Cortex of kidney (tissue), 1 donor: ENCODE measurements at places on chromosomes 1 and 21.

DNA sequence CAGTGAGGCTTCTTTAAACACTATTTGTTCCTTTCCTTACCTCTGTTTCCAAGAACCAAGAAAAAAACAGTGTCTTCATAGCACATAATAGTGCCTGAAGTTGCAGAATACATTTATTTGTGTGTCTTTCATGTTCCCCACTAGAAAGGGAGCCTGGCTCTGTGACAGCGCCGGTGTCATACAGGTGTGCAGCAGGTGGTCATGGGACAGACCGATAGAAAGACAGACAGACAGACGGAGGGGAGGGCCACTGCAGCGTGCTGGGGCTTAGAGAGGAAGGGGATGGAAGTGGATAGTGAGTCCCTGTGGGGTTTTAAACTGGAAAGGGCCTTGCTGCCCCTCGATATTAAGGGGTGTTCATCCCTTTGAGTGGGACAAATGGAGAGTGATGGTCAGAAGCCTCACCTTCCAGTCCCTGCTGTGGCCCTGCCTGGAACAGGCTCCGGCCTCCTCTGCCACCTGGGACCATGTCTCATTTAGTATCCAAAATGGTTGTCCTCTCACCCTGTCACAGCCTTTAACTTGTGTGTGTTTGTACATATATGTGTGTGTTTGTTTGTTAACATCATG lies 152.9 kb downstream of the PGBD5 start:
- no peak for DNase-seq

DNA sequence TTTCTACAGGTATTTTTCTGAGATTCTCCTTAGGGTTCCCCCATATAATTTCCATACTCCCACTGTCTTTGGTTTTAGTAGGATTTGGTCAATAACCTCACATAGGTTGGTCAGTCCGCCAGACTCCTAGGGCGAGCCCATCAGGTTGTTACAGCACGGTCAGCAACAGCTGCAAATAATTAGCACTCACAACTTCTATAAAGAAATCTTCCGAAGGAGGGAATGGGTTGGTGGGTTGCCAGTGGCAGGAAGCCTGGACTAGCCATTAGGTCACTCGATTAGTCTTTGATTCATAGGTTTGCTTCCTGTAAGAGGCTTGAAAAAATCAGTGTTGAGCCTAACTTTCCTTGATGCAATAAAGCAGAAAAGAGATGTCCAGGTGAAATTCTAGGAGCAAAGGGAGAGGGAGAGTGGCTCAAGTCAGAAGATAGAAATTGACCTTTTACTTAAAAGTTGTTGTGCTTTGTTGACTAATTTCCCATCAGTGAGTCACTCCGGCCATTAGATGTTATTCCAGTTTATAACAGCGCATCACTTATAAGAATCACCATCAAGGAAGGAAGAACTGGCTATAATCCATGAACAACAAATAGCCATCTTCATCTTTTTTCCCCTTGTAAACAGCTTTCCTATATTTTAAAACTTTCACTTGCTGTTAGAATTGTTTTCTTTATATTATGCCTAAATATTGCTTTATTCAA lies 88.3 kb downstream of the TPR start:
- DNase-seq, result no peak

DNA sequence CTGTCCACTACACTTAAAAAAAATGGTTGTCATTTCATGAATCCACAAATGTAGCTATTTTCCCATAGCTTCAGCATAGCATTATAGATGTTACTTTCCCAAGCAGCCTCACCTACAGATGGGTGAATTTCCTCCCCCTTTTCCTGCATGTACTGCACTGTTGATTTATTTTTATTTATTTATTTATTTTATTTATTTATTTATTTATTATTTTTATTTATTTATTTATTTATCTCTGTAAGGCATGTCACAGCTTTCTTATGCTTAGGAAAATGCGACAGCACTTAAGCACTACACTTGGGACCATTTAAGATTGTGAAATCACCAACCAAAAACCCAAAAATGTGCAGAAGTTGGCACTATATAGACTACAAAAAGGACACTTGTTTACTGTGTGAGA lies 4.9 kb downstream of the CD1A start:
- no peak for DNase-seq

DNA sequence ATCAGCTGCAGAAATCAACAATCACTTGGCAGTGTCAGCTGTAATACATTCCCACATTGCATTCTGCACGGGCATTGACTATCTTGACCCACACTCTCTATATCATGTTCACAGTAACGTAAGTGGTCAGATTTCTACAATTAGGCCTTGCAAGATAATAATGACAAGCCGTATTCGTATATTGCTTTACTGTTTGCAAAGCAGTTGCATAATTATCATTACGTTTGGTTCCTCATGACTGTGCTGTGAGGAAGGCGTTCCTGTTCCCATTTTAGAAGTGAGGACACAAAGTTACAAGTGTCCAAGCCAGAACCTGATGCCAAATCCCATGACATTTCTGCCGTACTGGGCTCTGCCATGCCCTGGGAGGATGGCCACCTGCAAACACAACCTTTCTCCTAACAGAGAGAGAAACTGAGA lies 53.5 kb upstream of the TARBP1 start:
- DNase-seq, result no peak

- no peak for DNase-seq
Observed at GRCh38 chr1:36269408-36269838, 36.7 kb upstream of the SH3D21 start.

DNA sequence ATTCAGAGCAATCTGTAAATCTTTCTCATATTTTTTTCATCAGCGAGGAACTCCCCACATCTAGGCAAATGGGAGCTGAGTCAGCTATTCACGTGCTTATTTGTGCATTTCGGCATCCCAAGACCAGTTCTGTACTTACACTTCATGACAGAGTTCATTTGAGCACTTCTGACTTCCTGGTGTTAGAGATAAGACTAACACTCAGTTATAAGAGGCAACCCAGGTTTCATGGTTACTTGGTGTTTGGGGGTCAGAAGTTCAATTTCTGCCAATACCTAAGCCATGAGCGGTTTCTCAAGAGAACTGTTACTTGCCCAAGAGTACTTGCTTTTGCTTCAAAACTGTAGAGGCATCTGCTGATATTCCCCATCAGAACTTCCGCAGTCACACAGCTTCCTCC lies 24.1 kb upstream of the DESI2 start:
- DNase-seq, result no peak

DNA sequence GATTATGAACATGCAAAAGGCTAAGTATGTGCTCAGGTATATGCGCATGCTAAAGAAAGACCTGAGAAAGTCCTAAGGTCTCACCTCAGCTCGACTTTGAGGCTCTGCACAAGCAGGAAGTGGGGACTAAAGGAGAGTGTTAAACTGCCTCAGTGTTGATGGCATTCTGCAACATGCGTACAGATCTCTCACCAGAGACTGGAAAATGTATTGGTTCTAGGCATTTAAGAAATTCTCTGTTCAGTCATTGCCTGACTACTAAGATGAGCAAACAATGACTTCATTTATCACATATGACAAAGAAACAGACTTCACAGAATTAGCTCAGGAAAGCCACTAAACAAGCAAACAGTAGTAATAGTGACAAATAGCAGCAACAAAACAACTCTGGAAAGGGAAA lies 90.8 kb downstream of the USH2A start:
- DNase-seq, result no peak

- DNase-seq, result no peak
Observed at GRCh38 chr1:206579747-206580437, 32.4 kb downstream of the EIF2D start.

GRCh38 chr1:151998611-151999362 lies 5.1 kb upstream of the S100A10 start:
- DNase-seq, result no peak

- no peak for DNase-seq
Observed at GRCh38 chr1:182122256-182122912, 60.9 kb upstream of the ZNF648 start.

DNA sequence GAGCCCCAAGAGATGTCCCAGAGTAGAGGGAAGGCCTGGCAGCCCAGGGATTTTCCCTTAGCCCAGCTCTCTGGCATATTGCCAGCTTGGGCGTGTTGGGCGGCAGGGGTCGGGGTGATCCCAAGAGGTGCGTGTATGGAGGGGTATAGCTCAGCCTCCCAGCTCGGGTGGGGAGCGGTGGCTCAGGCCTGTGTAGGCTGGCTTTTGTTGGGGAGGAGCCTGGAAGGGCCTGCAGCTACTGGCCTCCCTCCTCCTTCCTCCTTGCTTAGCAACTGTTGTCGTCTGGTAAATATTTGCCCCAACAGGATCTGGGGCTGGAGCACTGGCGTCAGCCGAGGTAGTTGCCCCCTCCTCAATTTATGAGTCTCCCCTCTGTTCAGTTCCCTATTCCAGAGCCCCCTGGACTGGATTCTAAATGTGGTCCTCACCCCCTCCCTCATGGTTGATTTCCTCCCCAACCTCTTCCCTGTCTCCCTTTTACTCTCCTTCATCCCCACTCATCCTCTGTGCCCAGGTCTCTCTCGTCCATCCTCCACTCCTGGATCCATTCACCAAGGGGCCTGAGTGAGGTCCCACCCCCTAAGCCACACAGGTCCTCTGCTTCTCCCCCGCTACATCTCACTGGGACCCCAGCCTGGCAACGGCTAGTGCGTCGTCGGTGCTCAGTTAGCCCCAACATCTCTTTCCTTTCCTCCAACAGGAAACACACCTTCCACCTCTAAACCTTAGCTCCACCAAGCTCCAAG lies 10.3 kb upstream of the LMNA start:
- DNase-seq, result no peak

DNA sequence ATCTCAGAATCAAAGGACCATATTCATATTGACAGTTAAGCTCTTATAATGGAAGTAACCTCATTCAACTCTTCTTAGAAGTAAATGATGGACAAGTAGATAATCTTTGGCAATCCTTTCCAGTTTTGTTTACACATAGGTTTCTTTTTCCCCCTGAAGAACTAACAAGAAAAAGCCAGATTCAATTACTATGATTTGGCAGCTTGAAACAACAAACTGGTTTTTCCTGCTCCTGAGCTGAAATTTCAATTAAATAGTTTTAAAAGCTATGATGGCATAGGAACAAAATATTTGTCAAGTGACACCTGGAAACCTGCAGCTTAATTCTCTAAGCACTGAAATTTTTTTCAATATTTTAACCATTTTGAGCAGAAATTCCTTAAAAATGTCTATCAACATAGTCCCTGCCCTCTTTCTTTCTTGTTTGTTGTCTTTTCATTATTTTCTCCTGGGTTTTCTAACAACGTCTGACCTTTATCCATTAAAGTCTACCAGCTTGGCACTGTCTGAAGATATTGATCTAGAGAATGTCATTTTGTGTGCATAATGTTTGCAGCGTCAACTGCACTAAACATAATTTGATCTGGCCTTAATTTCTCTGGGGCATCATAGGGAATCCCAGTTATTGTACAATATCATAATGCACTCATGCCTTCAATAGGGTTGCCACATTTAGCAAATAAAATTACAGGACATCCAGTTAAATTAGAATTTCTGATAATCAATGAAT lies 4.0 kb upstream of the SLC35A3 start:
- DNase-seq, result no peak

DNA sequence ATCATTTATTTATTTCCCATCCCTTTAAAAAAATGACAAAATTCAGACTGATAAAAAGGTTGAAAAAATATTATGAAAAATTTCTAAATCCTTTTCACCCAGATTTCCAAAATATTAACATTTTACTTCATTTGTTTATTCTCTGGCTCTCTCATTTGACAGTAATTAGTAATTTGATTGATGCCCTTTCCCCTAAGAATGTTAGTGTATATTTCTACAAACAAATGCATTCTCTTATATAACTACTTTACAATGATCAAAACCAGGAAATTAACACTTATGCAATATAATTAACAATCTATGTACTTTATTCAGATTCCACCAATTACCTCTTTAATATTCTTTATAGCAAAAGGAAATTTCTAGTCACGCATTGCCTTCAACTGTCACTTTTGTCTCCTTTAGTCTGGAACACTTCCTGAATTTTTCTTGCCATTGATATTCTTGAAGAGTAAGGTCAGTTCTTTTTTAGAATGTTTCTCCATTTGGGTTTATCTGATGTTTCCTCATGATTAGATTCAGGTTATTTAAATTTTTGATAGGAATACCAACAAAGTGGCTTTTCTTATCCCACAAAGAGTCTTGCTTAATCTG lies 3.9 kb downstream of the CD53 start:
- DNase-seq, result no peak

DNA sequence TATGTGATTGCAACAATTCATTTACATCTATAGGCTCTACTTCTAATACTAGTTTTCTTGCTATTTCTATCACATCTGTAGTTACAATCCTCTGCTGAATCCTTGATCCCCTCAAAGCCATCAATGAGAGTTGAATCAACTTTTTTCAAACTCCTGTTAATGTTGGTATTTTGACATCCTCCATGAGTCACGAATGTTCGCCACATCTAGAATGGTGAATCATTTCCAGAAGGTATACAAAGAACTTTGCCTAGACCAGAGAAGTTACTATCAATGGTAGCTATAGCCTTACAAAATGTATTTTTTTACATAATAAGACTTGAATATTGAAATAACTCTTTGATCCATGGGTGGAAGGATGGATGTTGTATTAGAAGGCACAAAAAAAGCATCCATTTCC lies 110.0 kb downstream of the AMY1C start:
- no peak for DNase-seq

GRCh38 chr1:225651376-225651871 lies 1.5 kb downstream of the ENAH start:
- no peak for DNase-seq

- no peak for DNase-seq
Observed at GRCh38 chr1:68953311-68953710, 456.4 kb upstream of the DEPDC1 start.

- DNase-seq, result no peak
Observed at GRCh38 chr1:226098870-226099835, 36.6 kb downstream of the H3-3A start.

- no peak for DNase-seq
Observed at GRCh38 chr1:38029685-38030511, 16.7 kb downstream of the POU3F1 start.

DNA sequence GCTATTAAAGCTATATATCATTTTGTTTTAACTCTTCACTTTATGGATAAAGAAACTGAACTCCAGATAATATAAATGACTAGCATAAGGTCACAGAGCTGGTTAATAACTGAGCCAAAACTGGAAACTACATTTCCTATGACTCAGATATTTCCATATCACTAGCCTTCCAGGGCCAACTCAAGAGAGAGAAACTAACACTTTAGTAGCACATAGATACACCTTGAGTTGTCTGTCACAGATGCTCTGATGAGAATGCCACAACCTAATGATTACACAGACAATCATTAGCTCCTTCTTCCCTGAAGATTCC lies 40.7 kb downstream of the NME7 start:
- no peak for DNase-seq

DNA sequence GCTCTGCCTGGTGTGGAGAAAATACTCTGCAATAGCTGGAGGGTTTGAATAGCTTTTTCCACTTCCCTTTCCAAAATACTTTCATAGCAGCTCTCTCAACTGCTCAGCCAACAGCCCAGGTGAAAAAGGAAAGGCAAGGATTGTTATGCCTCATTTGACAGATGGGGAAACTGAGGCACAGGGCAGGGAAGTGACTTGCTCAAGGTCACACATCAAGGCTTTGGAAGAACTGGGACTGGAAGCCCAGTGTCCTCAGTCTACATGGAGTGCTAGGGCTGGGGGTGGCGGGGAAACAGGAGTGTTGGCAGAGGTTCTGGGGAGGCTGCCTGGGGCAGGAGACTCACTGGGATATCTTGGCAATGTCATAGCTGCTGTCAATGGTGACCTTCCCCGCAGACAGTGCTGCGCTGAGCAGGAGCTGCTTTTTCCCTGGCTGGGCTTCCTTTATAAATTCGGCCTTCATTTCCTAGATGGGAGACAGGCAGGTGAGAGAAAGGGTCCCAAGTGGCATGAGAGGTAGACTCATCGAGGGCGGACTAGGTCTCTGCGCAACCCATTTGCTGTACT lies 4.0 kb downstream of the CHI3L1 start:
- no peak for DNase-seq

- no peak for DNase-seq
Observed at GRCh38 chr21:17590430-17590829, 22.3 kb downstream of the BTG3 start.
